ENCODE measurements at places on chromosomes 7 and 10. TPM values are rescaled to one million over a fixed set of nuclear protein-coding genes. Genes with fewer than 3 reads are reported as not detected.

The RHEB gene
- total RNA-seq: 143 TPM

The C10orf62 gene
- total RNA-seq: not detected

The SMURF1 gene
- 31.8 TPM for total RNA-seq

DNA sequence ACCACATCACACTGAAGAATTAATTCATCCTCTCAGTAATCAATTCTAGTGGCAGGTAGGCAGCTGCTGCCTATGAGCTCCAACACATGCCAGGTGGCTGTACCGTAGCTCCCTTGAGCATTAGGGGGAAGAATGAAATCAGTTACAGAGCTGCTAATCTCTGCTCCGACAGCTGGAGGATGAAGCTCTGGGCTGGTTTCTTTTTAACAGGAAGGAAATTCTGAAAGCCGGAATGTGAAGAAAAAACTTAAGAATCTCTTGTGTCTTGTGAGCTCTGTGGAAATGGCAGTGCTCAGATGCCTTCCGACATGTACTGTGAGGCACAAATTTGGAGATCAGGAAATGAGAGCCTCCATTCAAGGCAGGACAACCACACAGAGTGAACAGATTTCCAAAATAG is 2.8 kb upstream of the AHCYL2 start:
- DNase-seq: no peak

The MUC12 gene
- 3.3 TPM for total RNA-seq

The ACTR1A gene
- 155 TPM for total RNA-seq

The COL17A1 gene
- total RNA-seq: 0.33 TPM

DNA sequence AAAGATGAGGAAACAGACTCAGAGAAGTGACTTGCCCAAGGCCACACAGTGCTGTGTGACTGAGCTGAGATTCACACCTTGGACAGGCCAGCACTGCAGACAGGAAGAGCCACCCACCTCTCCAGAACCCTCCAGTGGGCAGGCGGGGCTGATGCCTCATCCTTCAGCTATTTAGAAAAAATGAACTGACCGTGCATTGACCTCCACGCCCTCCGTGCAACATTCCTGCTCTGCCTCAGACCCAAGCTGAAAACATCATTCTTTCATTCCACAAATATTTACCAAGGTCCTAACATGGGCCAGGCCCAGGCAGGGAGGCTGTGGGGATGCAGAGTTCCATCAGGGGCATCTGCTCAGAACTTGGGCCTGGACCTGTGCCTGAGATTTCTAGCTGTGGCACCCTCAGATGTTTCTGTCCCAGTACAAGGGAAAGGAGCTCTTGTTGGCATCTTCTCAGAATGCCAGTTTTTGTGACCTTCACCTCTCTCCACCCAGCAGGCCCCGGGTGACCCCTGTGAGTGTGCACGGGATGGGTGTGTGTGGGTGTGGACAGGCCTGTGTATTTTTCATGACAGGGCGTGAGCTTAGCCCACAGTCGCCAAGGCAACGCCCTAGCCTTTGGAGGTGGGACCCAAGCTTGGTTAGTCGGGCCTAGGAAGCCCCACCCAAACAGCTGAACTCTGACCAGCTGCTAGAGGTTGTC is 6.5 kb downstream of the VSIR start:
- no peak for DNase-seq

The GPR26 gene
- total RNA-seq: 8.0 TPM

GRCh38 chr10:95504246-95504691 is 56.9 kb downstream of the SORBS1 start:
- peak; percentile 53 for DNase-seq

The SLC18A3 gene
- not detected for total RNA-seq

The SUGCT gene
- total RNA-seq: 2.5 TPM

Measured in dorsolateral prefrontal cortex (tissue), 122 donors.